ENCODE measurements at places on chromosomes 4 and X.

DNA sequence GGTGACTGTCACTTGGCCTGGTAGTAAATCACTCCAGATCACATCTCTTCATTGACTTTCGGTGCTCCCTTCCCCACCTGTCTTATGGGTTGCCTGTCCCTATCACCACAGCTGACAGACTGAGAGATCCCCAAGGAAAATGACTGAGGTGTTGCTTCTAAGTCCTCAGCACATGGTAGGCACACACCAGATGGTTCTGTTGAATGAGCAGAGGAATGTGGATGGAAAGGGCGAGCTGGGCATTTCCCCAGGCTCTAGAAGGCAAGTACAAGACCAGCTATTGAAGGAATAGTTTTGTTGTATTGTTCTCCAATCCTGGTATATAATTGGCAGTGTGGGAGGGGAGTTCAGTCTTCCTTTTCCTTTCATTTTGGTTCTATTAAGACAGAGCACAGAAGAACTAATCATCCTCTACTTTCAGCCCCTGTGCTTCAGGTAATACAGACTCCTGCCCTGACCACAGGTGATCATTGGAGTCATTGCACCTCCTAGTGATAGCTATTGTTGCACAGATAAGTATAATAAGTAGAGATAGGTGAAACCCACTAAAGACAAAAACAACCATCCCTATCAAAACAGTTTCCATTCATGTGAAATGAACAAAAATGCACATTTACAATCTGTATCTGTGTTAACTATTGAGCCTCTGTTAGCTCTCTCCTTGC lies 158.6 kb downstream of the TRAM1L1 start:
- DNase-seq, result no peak

- no peak for DNase-seq
These were observed 40.9 kb downstream of the SEL1L3 start for GRCh38 chr4:25821899-25822298.

DNA sequence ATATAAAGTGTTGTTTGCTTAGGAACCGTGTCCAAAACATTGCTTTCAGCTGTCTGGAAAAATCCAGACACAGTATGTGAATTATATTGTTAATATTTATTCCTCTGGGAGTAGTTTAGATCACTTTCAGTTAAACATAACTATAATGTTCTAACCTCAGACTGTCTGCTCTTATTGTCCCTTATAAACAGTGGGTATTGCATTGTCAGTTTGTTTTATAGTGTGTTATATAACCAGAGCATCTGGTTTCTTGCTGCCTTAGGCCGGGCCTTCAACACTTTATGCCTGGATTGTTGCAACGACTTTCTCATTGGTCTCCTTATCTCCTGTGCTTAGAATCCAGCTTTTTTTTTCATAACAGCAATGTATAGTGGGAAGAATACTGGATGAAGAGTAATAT lies 26.4 kb downstream of the ATG4A start:
- DNase-seq, result no peak

- peak; percentile 70 for DNase-seq
These were observed 10.7 kb upstream of the DLG3 start for GRCh38 chrX:70433848-70434351.

- no peak for DNase-seq
These were observed 31.9 kb downstream of the NPFFR2 start for GRCh38 chr4:72063726-72064125.

- no peak for DNase-seq
These were observed 25.1 kb upstream of the PRKX start for GRCh38 chrX:3738509-3738908.

DNA sequence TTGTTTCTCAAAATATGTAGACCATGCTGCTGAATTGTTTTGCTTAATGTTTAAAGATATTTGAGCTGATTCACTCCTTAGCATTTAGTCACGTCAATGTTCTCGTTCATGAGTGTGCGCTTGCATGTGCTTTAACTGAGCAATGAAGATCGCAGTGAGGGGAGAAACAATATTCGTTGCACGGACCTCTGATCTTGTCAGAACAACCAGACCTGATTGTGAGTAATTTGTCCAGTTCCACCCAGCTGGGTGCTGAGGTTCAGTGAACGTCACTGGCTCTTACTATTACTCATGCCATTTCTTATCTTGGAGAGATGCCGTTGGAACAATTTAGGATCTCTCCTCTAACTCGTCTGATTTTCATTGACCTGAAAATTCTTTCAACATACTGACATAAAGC lies 15.0 kb upstream of the PRKX start:
- no peak for DNase-seq

DNA sequence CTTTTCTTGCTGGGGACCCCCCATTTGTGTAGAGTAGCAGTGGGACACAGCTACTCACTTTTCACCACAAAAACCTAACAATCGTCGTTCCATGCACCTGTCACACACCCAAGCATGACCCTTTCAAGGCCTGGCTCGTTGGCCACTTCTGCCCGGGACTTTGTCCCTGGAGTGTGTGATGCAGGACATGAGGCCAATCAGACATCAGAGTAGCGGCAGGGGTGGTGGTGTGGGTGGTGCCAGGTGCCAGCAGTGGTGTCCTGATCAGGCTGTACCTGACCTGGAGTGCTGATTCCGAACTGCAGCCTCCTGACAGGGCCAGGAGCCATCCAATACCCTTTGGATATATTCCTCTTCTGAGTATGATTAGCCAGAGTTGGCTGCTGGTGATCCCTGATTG lies 23.1 kb upstream of the PROM1 start:
- no peak for DNase-seq

GRCh38 chrX:120727911-120728310 lies 98.1 kb upstream of the C1GALT1C1 start:
- no peak for DNase-seq

GRCh38 chrX:148284056-148284455 lies 216.4 kb upstream of the AFF2 start:
- DNase-seq, result no peak

- DNase-seq, result no peak
These were observed 135.3 kb downstream of the SHROOM3 start for GRCh38 chr4:76570141-76570973.

GRCh38 chr4:111362941-111363361 lies 740.1 kb upstream of the PITX2 start:
- DNase-seq, result no peak

DNA sequence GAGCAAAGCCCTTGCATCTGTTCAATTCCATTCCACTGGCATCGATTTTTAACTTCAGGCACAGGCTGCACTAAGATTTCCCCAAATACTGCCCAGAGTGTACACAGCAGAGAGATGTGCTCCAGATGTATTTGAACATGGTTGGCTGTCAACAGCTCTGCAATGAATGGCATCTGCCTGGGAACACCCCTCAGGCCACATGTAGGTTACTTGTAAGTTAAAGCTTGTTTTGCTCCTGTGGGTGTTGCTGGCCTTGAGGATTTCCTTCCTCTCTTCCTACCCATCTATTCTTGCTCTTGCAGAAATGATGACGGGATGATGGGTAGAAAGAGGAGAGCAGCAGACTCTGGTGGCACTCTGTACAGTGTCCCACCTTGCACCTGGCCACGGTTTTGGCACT lies 69.3 kb upstream of the HELT start:
- DNase-seq, result no peak

- no peak for DNase-seq
These were observed 55.3 kb downstream of the FIP1L1 start for GRCh38 chr4:53432528-53433424.

DNA sequence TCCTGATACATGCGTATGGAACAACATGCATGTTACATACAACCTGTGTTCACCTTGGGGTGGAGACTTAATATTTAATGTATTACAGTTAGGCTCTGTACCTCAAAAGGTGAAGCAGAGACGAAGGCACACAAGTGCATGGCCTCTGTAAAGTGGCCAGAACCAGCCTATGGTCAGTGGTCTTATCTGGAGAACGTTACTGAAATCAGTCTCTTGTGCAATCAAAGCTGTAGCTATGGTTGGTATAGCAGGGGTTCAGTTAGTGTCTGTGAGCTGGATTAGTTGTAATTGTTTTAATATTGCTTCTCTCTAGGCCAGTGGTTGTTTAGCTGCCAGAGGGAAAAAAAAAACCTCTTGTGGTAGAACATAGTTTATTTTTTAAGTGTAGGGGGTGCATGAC lies 2.2 kb upstream of the TMEM33 start:
- no peak for DNase-seq

- no peak for DNase-seq
These were observed 180.9 kb upstream of the LCORL start for GRCh38 chr4:18202486-18202885.

GRCh38 chr4:81914623-81915022 lies 442.9 kb upstream of the RASGEF1B start:
- no peak for DNase-seq

DNA sequence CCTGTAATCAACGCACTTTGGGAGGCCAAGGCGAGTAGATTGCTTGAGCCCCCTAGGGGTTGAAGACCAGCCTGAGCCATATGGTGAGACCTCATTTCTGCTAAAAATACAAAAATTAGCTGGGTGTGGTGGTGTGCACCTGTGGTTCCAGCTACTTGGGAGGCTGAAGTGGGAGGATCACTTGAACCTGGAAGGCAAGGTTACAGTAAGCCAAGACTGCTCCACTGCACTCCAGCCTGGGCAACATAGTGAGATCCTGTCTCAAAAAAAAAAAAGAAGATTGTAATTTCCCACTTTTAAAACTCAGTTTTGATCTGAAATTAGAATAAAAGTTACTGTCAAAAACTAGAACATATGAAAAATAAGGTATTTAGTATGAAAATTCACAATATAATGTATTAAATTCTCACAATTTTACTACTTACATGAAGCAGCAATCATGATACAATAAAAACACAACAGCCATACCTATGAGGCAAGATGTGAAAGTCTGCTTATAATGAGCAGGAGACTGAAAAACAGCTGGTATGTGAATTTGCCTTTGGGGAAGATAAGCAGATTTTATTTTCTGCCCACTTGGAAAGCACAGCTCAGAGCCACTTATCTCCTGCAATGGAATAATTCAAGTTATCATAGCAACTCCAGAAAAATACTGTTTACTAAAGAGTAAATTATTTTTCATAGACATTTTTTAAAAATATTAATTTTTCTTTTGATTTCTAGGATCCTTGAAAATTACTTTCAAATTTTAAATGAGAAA lies 50.6 kb downstream of the ZGRF1 start:
- no peak for DNase-seq

DNA sequence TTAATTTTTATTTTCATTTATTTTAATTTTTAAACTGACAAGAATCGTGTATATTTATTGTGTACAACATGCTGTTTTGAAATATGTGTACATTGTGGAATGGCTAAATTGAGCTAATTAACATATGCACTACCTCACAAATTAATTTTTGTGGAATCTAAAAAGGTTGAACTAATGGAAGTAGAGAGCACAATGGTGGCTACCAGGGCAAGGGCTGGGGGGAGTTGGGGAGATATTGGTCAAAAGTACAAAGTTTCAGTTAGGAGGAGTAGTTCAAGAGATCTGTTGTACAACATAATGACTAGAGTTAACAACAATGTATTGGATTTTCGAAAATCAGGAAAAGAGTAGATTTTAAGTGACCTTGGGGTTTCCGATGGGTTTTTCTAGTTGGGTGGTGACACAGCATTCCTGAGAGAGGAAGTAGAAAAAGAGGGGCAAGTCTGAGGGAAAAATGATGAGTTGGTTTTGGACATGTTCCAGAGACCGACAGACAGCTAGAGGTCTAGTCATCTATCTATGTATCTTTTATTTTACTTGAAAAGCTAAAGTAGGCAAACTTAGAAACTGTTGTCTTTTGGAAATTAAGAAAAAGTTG lies 23.2 kb downstream of the APOO start:
- DNase-seq, result no peak

- no peak for DNase-seq
These were observed 793 bp downstream of the NALF2 start for GRCh38 chrX:69504626-69505612.

GRCh38 chrX:153776611-153777045 lies 4.2 kb upstream of the SRPK3 start:
- no peak for DNase-seq

Measured in hypothalamus (tissue), 51 donors.